ENCODE measurements at places on chromosomes 11 and 22. TPM values are rescaled to one million over a fixed set of nuclear protein-coding genes. Genes with fewer than 3 reads are reported as not detected.

The WNT7B gene
- total RNA-seq: not detected

- no peak for DNase-seq
These were observed 168.2 kb downstream of the MN1 start for GRCh38 chr22:27633296-27633871.

- no peak for DNase-seq
These were observed 2.5 kb upstream of the CENPM start for GRCh38 chr22:41949297-41949965.

DNA sequence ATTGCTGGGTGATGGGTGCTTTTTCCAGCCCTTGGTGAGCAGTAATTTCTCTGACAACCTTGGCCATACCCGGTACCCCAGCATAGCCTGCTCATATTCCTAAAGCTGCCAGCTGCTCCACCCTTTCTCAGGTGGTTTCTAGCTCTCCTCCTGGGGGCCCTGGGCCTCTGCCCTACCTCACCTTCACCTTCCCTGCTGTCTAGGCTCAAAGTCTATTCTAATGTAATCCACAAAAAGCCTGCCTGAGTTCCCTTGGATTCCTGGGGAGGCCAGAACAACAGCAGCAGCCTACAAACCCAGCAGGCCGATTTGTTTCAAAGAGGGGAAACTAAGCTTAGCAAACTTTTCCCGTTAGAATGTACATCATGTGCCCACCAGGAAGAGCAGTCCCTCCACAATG is 117.6 kb downstream of the DSCAML1 start:
- DNase-seq: no peak

The MAML2 gene
- 6.8 TPM for total RNA-seq

The OR52N4 gene
- total RNA-seq: not detected

The AGBL2 gene
- total RNA-seq: not detected

DNA sequence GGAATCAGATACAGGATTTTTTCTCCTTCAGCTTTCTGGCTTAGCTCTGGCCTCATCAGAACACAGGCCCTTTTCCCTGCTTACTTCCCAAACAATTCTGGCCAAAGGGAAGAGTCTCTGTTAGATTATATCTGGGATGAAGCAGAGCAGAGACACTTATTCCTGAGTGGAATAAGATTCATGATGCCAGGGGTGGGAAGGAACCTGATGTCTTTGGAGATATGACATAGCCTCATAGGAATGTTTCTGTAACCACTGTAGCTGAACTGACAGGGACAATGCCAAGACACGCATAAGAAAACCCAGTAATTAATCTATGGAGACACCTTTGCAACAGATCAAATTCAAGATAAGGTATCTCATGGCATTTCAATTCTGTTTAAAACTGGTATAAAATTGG is 177.1 kb upstream of the RAG2 start:
- no peak for DNase-seq

- no peak for DNase-seq
These were observed 16.5 kb downstream of the TUB start for GRCh38 chr11:8097468-8097867.

The MS4A6E gene
- total RNA-seq: not detected

DNA sequence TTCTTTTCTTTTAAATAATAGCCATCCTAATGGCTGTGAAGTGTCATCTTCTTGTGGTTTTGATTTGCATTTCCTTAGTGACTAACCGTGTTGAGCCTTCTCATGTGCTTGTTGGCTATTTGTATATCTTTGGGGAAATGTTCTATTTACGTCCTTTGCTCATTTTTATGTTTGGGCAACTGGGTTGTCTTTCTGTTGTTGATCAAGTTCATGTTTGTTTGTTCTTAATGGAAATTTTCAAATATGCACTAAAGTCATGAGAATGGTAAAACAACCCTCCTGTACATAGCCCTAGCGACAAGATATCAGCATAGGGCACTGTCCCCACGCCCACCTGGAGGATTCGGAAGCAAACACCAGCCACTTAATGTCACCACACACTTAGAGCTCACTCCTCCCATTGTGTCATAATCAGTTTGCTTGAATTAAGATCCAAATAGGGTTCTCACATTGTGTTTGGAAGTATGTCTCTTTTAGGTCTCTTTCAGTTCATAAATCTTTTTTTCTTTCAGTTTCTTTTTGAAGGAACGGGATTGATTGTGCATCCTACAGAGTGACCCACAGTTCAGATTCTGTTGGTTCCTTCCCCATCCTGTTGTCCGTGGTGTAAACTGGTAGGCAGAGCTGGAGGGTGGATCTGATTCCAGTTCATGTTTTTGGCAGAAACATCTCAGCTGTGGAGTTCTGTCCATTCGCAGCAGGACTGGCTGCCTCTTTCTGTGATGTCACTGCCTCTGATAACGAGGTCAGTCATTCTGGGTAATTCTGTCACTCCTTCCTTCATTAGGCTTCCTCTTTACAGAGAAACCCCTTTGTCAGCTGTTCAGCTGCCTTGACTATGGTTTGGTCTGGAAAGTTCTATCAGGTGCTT is 26.4 kb upstream of the ADORA2A start:
- DNase-seq: no peak

DNA sequence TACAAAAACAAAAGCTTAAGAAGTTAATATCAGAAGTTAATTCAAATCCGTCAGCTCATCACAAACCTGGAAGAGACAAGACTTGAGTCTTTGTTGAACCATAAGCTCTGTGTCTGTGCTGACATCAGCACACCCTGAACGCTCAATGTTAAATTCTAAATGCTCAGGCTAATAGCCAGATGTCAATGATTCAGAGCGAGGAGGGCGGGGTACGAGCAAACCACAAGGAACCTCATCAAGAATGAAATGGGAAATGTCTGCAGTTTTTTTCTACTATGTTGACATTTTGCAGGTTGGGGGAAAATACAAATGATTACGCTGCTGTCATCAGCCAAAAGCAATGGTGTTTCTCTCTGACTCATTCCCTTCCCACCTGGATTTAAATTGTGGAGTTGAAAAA is 1057.2 kb downstream of the NTM start:
- no peak for DNase-seq

DNA sequence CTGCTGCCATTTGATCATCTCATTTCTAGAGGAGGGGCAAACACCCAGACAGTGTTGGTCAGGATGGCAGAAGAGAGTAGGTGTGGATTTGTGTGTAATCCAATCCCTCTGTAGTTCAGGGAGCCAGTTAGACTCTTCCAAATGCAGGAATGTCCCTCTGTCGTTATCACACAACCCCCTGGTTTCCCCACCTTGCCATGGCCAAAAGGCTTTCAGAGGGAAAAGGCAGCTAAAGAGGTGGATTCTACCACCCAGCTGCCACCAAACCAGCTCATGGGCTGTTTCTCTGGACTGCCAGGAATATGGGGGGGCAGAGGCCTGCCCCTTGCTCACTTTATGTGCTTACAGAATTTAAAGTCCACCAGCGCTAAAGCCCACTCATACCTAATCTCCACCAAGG is 18.1 kb downstream of the TSKU start:
- no peak for DNase-seq

- no peak for DNase-seq
These were observed 1389.2 kb downstream of the TBC1D22A start for GRCh38 chr22:48151641-48152040.

DNA sequence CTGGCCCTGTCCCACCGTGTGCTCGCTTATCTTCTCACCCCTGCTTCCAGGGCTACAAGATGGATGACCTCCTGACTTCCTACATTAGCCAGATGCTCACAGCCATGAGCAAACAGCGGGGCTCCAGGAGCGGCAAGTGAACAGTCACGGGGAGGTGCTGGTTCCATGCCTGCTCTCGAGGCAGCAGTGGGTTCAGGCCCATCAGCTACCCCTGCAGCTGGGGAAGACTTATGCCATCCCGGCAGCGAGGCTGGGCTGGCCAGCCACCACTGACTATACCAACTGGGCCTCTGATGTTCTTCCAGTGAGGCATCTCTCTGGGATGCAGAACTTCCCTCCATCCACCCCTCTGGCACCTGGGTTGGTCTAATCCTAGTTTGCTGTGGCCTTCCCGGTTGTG is 86.5 kb downstream of the MYO7A start:
- no peak for DNase-seq

The IL10RA gene
- 8.2 TPM for total RNA-seq

DNA sequence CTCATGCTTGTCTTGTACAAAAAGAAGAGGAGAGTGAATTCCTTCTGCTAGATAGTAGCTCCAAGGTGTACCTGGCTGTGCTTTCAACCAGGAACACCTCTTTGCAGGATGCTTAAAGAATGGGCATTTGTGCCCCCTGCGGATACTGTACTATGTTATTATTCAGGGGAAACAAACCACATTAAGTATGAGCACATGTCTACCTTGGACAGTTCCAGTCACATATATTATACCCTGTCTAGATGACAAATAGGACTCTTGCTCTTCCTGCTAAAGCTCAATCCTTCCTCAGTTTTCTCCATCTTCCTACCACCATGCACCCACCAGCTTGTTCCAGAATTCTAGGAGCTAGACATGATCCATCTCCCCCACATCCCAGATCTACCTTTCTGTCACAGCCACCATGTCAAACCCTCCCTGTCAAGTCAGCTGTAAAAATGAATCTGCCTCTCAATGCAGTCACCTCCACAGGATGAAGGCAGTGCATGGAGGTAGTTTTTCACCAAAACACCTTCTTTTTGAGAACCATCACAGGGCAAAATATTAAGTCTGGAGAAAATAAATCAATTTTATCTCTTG is 337.4 kb downstream of the LARGE1 start:
- DNase-seq: no peak

DNA sequence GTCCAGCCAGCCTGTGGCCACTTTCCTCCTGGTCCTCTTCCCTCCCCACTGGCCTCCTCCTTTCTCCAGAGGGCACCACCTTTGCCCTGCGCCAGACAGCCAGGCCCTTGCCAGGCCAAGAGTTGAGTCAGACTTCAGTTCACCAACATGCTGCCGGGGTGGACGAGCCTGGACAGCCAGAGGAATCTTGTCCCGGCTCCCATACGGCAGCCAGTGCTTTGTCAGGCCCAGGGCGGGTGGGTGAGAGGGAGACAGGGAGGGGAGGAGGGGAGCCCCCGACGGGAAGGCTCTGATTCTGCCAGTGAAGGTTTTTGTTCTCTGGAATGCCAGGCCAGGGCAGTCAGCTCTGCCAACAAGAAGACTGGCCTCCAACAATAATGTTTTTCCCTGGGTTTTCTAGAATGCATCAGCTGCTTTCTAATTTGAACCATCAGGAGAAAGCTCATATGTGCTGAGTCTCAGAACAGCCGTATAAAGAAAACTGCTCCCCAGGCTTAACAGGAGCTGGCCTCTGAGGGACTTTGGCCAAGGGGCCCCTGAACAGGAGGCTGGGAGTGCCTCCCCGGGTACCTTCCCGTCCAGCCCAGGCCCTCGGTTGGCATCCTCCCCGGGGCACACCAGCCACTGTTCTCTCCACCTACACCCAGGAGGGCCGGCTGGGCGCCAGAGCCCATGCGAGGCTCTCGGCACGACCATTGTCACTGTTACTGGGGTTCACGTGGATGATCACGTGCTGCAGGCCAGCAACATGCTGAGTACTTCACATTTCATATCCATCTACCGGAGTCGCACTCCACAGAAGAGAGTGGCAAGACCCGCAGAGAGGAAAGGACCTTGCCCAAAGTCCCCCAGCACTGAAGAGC is 28.6 kb downstream of the LIF start:
- no peak for DNase-seq

- DNase-seq: no peak
These were observed 2.9 kb downstream of the MIOX start for GRCh38 chr22:50489363-50490243.

DNA sequence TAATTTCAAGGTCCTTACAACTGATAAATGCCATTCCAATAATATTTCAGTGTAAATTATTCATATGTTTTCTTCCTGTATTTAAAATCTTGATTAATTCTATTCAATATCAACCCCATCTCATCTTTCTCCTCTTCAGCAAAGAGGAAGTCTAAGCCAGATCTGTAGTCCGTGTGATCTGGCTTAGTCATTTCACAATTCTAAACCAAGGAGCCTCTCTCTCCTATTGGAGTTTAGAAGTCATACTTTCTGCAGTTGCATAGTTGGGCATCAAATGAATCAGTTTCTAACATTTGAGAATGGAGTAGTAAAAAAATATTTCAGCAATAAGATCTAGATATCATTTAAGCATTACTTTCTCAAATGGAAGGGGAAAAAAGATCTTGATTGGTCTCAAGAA is 354.9 kb downstream of the JRKL start:
- no peak for DNase-seq

The CCDC15 gene
- 0.31 TPM for total RNA-seq

The LRRC10B gene
- 1.1 TPM for total RNA-seq

DNA sequence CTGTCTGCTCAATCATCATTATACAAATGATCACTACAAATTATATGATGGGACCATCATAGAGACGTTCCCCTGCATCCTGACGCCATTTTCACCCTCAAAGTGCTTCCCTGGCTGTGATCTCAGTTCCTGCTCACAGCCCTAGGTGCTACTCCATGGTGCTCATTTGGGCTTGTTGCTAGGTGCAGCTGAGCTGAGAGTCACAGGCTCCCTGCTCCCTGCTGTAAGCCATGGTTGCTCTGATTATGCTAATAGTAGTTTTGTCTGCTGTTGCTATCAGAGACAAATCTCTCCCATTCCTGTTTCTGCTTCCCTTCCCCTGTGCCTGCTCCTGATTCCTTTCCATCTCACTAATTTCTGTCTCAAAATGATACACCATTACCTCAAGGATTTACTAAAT is 474.3 kb downstream of the METTL15 start:
- no peak for DNase-seq

Measured in left cardiac atrium (tissue), 4 donors.